Central memory CD8-positive, alpha-beta T cell (primary cell): ENCODE measurements at places on chromosomes 13 and 19.
A peak's percentile ranks its signal among the peaks of the same experiment; 100 is the strongest.

DNA sequence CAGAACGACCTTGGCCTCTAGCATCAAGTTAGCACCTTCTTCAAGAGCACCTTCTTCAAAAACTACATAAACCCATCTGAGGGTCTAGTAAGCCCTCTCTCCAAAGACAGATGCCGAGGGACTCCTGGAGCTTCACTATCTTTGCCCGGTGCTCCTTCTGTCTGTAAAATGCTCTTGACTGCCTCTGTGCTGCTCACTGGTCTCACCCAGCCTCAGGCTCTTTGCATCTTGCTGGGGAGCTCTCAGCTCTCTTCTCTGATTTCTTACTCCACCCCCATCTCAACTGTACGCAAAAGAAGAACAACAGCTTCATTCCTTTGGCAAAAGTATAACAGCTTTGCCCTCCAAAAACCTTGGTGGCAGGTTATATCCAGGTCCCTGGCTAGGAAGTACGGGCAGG is 404.2 kb downstream of the KLF12 start:
- H3K27ac ChIP-seq = no peak overlapping the region
- no peak for DNase-seq
- peaks cover 36% of the 10 kb centered on the region for H3K4me1 ChIP-seq

DNA sequence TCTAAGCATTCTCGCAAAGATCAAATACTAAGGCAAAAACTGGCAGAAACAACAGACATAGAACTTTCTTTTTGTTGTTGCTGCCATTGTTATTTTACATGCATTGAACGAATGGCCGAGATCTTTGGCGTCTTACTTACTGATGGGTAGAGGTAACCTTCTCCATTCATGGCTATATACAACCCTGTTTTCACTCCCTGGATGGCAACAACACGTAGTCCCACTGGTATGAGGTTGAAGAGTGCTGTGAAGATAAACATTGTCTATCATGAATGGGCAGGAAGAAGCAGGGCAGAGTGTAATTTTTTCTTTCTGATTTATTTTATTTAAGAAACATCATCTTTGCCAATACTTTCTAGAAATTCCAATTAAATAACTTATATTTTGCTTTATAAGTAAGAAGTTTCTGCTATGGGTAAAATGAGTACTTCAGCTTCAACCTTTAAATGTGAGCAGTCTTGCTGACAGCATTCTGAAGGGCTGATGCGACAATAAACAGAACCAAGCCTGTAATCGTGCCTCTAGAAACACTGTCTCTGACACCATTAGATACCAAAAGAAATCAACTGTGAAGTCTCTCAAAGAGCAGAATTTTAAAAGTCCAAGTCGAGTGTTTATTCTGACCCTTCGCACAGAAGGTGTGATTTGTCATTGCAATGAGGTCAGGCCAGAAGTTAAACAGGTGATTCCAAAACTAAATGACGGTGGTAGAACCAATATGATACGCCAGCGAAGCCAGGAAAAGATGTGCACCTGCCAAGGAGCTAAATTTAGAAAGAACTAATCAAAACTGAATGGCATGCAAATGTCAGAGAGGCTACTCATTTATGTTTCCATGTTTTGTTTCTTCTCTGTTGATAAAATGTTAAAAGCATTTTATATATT is 416.4 kb downstream of the ITGBL1 start:
- H3K4me1 ChIP-seq = no peaks in the 10 kb centered on the region
- H3K36me3 ChIP-seq = no peaks in the 10 kb centered on the region
- no peak overlapping the region for H3K27ac ChIP-seq
- DNase-seq = no peak

- no peak for DNase-seq
- no peaks in the 10 kb centered on the region for H3K36me3 ChIP-seq
- no peaks in the 10 kb centered on the region for H3K4me1 ChIP-seq
- peaks cover 8% of the 10 kb centered on the region for H3K27me3 ChIP-seq
- H3K27ac ChIP-seq = no peak overlapping the region
- H3K4me3 ChIP-seq = peak overlapping the region; percentile 18
Observed at GRCh38 chr13:80337288-80338081, 3.4 kb downstream of the SPRY2 start.

- no peak overlapping the region for H3K27ac ChIP-seq
- peaks cover 19% of the 10 kb centered on the region for H3K36me3 ChIP-seq
- no peak for DNase-seq
- no peaks in the 10 kb centered on the region for H3K27me3 ChIP-seq
Observed at GRCh38 chr19:9828551-9829063, 889 bp downstream of the UBL5 start.

- peaks cover 9% of the 10 kb centered on the region for H3K36me3 ChIP-seq
- H3K4me3 ChIP-seq = no peak overlapping the region
- H3K27ac ChIP-seq = no peak overlapping the region
- no peak for DNase-seq
- peaks cover 18% of the 10 kb centered on the region for H3K4me1 ChIP-seq
- no peaks in the 10 kb centered on the region for H3K27me3 ChIP-seq
Observed at GRCh38 chr13:19685034-19685433, 51.6 kb downstream of the MPHOSPH8 start.

DNA sequence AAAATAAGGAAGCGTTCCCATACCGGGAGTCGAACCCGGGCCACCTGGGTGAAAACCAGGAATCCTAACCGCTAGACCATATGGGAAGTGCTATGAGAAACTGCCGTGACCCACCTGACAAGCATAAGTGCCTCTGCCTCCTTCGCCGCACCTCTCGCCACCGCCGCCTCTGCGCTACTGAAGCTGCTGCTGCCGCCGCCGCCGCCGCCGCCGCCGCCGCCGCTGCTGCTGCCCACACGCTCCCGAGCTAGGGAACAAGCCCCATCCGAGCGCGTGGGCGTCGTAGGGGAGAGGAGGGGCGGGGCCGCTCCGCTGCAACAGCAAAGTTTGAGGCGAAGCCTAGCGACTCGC is 610 bp upstream of the WBP4 start:
- H3K36me3 ChIP-seq = peaks cover 38% of the 10 kb centered on the region
- DNase-seq = peak; percentile 78
- H3K27me3 ChIP-seq = no peaks in the 10 kb centered on the region
- H3K4me3 ChIP-seq = peak overlapping the region; percentile 100
- peaks cover 49% of the 10 kb centered on the region for H3K4me1 ChIP-seq
- peak overlapping the region; percentile 99 for H3K27ac ChIP-seq

DNA sequence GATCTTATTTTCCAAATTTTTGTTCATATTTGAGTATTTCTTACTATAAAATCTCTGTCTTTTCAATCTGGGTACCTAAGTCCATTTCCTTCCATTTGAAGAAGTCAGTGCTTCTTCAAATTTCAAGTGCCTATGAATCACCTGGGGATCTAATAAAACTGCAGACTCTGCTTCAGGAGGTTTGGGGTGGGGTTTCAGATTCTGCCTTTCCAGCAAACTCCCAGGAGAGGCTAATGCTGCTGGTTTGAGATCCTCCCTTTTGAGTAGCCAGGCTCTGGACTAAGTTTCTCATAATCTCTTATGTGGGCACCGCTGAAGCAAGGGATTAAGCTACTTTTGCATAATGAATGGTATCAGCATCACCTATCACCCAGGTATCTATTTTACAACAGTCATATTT is 242.4 kb downstream of the RGCC start:
- H3K27ac ChIP-seq = no peak overlapping the region
- peaks cover 8% of the 10 kb centered on the region for H3K36me3 ChIP-seq
- DNase-seq = no peak
- no peaks in the 10 kb centered on the region for H3K4me1 ChIP-seq
- no peaks in the 10 kb centered on the region for H3K27me3 ChIP-seq
- H3K4me3 ChIP-seq = no peak overlapping the region

- peaks cover 29% of the 10 kb centered on the region for H3K36me3 ChIP-seq
- H3K4me1 ChIP-seq = peaks cover 25% of the 10 kb centered on the region
- peak overlapping the region; percentile 100 for H3K27ac ChIP-seq
- peak overlapping the region; percentile 83 for H3K4me3 ChIP-seq
- peak; percentile 53 for DNase-seq
Observed at GRCh38 chr13:113876346-113877148, 12.7 kb upstream of the GAS6 start.

GRCh38 chr13:107271227-107271626 is 703.3 kb upstream of the ARGLU1 start:
- H3K4me3 ChIP-seq = no peak overlapping the region
- no peak overlapping the region for H3K27ac ChIP-seq
- no peaks in the 10 kb centered on the region for H3K27me3 ChIP-seq
- H3K4me1 ChIP-seq = no peaks in the 10 kb centered on the region

DNA sequence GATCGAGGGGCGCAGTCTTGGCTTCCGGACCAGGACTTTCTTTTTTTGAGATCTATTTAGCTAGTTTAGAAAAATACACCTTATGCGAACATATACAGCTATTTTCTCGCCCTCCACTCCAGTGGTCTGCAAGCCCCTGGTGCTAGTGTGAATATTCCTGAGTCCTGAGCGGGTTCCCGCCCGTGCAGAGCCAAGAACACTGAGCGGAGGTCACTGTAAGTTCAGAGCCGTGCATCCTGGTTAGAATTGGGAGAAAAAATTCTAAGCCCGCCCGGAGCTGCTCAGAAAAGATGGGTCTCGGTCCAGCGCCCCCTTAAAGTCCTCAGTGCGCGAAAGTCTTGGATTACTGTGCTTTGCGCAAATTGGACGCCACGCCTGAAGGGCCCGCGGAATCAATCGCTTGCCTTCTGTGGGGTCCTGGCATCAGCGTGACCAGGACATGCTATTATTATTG is 117.7 kb downstream of the KCNRG start:
- H3K4me1 ChIP-seq = peaks cover 33% of the 10 kb centered on the region
- peaks cover 34% of the 10 kb centered on the region for H3K36me3 ChIP-seq
- DNase-seq = no peak
- peak overlapping the region; percentile 55 for H3K4me3 ChIP-seq

- no peak overlapping the region for H3K4me3 ChIP-seq
- H3K36me3 ChIP-seq = no peaks in the 10 kb centered on the region
- H3K4me1 ChIP-seq = no peaks in the 10 kb centered on the region
- H3K27me3 ChIP-seq = no peaks in the 10 kb centered on the region
- no peak overlapping the region for H3K27ac ChIP-seq
Observed at GRCh38 chr13:37453246-37453645, 145.3 kb downstream of the POSTN start.

DNA sequence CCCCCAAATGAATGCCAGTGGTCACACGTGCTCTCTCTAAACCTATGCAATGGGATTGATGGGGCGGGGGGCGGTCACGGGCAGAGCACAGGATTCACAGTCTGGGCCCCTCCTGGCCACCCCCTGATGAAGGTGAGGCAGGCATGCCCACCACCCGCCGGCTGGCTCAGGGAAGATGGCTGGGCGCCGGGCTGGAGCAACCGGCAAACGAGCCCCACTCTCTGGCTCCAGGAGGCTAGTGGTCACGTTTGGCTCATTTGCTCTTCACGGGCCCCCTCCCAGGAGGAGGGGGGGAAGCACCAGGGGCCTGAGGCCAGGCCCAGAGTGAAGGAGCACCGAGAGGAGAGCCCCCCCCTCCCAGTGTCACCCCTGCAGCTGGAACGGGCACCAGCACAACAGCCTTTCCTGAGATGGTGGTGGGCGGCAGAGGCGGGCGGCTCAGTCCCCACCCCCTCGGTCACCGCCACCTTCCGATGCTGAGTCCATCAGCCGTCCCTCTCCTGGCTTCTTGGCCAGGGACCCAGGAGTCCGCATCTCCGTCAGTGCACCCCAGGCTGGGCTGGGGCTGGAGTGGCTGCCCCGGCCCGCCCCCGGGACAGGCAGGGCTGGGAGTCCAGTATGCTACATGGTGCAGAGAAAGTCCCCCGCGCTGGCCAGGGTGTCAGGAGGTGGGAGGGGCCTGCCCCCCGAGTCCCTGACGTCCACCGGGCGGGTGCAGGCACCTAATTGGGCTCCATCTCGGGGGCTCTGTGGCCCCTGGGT is 9.7 kb downstream of the BBC3 start:
- no peak overlapping the region for H3K27ac ChIP-seq
- no peaks in the 10 kb centered on the region for H3K27me3 ChIP-seq
- H3K4me1 ChIP-seq = peaks cover 6% of the 10 kb centered on the region
- DNase-seq = no peak
- no peak overlapping the region for H3K4me3 ChIP-seq

DNA sequence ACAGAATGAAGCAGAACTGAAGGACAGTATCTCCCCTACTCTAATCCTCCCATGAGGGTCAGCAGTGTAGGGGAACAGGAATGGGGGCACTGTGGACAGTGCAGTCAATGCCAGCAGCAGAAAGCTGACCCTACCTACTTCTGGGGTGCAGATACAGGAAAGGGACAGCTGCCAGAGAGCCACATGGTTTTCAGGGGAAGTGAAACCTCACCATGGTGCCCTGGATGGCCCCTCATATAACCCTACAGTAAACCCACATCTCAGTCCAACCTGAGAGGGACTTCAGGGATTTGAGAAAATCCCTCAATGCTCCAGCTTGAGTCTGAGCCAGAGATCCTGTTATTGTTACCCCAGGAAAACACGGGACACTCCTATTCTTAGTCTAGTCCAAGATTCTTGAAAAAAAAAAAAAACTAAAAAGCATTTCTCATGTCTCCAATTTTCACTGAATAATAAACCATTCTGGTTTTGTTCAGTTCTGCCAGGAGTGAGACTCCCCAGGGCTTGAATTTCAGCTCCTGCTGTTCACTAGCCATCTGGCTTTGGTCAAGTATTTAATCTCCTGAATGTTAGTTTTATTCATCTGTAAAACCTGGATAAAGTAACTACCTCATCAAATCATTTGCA is 511.6 kb upstream of the ARGLU1 start:
- H3K27ac ChIP-seq = no peak overlapping the region
- H3K4me1 ChIP-seq = no peaks in the 10 kb centered on the region
- no peaks in the 10 kb centered on the region for H3K27me3 ChIP-seq
- no peak overlapping the region for H3K4me3 ChIP-seq
- no peak for DNase-seq

DNA sequence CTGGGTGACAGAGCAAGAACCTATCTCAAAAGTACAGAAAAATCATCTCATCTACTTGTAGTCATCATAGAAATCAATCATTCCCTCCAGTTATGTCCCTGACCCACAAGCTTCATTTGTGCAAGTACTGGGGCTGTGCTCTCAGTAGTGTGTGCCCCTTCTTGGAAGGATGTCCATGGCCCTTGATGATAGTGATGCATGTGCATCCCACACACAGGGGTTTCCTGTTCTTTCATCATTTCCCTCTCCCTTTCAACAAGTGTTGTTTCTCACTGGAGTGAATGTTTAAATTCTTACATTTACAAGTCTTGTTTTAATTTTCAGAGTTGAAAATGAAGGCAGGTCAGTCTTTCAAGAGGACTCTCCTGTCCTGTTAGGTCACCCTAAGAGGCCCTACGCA is 1.5 kb downstream of the LGALS13 start:
- H3K27ac ChIP-seq = no peak overlapping the region
- H3K4me1 ChIP-seq = no peaks in the 10 kb centered on the region
- DNase-seq = no peak
- H3K27me3 ChIP-seq = peaks cover 67% of the 10 kb centered on the region

DNA sequence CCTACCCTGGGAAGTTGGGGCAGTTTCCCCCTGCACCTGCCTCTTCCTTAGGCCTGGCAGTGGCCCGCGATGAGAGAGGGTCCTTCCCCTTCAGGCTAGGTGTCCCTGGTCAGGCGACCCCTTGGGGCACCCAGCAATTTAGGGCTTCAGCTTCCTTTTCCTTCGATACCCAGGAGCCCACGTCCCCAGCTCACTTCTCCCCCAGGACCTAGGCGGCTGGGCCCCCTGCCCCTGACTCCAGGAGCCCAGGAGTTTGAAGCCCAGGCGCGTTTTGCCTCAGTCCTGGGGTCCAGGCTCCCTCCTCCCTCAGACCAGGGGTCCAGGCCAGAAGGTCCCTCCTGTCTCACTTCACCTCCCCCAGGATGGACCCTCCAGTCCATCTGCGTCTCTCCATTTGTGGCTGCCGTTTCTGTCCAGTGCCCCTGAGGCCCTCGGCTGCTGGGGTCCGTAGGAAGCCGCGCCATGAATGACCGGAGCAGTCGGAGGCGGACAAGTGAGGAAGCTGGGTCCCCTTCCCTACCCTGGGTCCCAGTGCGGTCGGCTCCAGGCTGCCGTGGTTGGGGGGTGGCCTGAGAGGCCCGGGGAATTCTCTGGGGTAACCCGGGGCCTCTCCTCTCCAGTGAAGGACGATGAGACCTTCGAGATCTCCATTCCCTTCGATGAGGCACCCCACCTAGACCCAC is 714 bp downstream of the CCDC106 start:
- H3K27ac ChIP-seq = no peak overlapping the region
- no peak for DNase-seq
- H3K4me3 ChIP-seq = peak overlapping the region; percentile 69
- peaks cover 18% of the 10 kb centered on the region for H3K36me3 ChIP-seq
- peaks cover 15% of the 10 kb centered on the region for H3K27me3 ChIP-seq
